Glutamatergic neuron (in vitro differentiated cells): ENCODE measurements at places on chromosomes 4 and X. TPM values are rescaled to one million over a fixed set of nuclear protein-coding genes. Genes with fewer than 3 reads are reported as not detected.

The TCEAL8 gene
- 48.6 TPM for total RNA-seq

DNA sequence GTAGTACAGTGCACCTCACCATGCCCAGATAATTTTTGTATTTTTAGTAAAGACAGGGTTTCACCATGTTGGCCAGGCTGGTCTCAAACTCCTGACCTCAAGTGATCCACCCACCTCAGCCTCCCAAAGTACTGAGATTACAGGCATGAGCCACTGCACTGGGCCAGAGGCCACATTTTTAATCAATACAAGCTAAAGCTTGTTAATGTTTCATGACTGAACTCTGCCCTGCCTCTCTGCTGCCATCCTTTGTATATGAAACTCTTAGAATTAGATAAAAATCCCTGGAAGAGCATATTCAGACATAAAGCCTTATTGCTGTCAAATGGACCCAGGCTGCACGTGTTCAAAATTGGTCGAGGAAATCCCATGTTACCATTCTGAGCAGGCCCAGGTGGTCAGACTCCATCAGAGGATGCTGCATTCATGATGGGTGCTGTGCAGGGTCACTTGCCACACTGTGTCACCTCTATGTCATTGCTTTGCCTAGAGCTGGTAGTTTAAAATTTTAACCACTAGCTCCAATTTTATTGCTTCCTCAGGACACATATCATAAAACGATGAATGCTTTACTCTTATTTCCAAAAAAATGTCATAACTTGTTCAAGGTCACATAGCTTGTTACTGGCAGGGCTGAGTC is 45.2 kb downstream of the LNX1 start:
- peaks cover 8% of the 10 kb centered on the region for H3K4me1 ChIP-seq
- no peaks in the 10 kb centered on the region for H3K27me3 ChIP-seq
- H3K4me3 ChIP-seq, result no peak overlapping the region

- H3K4me3 ChIP-seq, result no peak overlapping the region
- no peaks in the 10 kb centered on the region for H3K36me3 ChIP-seq
- no peaks in the 10 kb centered on the region for H3K27me3 ChIP-seq
These were observed 149.3 kb downstream of the PALLD start for GRCh38 chr4:168646001-168646768.

GRCh38 chrX:34848281-34848680 is 94.3 kb upstream of the FAM47B start:
- peaks cover 1% of the 10 kb centered on the region for H3K27me3 ChIP-seq
- H3K4me1 ChIP-seq, result no peaks in the 10 kb centered on the region
- H3K4me3 ChIP-seq, result no peak overlapping the region
- no peak overlapping the region for H3K27ac ChIP-seq

DNA sequence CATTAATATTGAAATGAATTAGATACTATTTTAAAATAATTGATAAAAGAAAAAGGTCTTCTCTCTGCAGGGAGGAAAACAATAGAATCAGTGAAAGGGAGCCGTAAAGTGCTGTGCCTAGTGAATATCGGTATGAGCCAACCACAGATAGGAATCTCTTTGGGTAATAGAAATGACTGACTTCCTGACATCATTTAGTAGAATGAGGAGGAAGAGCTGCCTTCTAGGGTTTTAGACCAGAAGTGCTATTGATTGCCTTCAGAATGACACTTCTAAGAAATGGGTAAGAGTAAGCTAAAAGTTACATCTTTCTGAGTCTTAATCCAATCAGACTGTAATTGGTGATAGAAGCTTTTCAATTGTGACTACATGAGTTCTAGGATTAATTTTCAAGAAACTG is 134.0 kb upstream of the MAP9 start:
- H3K36me3 ChIP-seq, result no peaks in the 10 kb centered on the region
- H3K27me3 ChIP-seq, result no peaks in the 10 kb centered on the region
- no peaks in the 10 kb centered on the region for H3K4me1 ChIP-seq

DNA sequence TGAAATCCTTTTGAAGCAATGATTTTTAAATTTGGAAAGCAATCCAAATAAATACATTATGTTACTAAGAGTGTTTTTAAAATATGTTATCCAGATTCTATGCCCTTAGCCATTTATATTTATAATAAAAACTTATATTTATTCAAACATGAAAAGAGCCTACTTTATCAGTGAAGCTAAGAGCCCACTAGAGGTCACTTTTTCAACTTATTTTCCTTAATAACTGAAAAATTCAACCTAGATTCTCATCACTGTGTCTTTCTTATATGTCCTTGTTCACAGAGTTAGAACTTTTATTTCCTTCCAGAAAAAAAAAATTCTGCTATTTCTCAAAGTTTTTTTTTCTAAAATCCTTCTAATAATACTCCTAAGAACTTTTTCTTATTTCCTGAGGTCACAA is 23.9 kb downstream of the PRDM8 start:
- no peak overlapping the region for H3K4me3 ChIP-seq
- no peak overlapping the region for H3K27ac ChIP-seq
- no peaks in the 10 kb centered on the region for H3K36me3 ChIP-seq
- H3K4me1 ChIP-seq, result no peaks in the 10 kb centered on the region
- no peaks in the 10 kb centered on the region for H3K27me3 ChIP-seq
